ENCODE measurements at places on chromosomes 4 and X. TPM values are rescaled to one million over a fixed set of nuclear protein-coding genes. Genes with fewer than 3 reads are reported as not detected.

NWD2 gene
- 0.22 TPM for total RNA-seq

AP1AR gene
- 20.7 TPM for total RNA-seq

CT45A10 gene
- not detected for total RNA-seq

AFF2 gene
- 2.8 TPM for total RNA-seq

XK gene
- not detected for total RNA-seq

GLRA2 gene
- total RNA-seq, result not detected

SPIN2A gene
- not detected for total RNA-seq

FAM199X gene
- total RNA-seq, result 66.3 TPM

SH3RF1 gene
- total RNA-seq, result 36.9 TPM

CCNG2 gene
- 60.3 TPM for total RNA-seq

POU4F2 gene
- total RNA-seq, result not detected

PLAC8 gene
- not detected for total RNA-seq

TLR7 gene
- total RNA-seq, result 5.3 TPM

MGAT4D gene
- not detected for total RNA-seq

VSIG1 gene
- total RNA-seq, result not detected

ATP6AP1 gene
- total RNA-seq, result 51.3 TPM

TRPC5OS gene
- total RNA-seq, result not detected

MMRN1 gene
- total RNA-seq, result 30.1 TPM

All from subcutaneous adipose tissue (tissue), 4 donors.